Effector CD8-positive, alpha-beta T cell (primary cell): ENCODE measurements at places on chromosomes 5 and 9.

DNA sequence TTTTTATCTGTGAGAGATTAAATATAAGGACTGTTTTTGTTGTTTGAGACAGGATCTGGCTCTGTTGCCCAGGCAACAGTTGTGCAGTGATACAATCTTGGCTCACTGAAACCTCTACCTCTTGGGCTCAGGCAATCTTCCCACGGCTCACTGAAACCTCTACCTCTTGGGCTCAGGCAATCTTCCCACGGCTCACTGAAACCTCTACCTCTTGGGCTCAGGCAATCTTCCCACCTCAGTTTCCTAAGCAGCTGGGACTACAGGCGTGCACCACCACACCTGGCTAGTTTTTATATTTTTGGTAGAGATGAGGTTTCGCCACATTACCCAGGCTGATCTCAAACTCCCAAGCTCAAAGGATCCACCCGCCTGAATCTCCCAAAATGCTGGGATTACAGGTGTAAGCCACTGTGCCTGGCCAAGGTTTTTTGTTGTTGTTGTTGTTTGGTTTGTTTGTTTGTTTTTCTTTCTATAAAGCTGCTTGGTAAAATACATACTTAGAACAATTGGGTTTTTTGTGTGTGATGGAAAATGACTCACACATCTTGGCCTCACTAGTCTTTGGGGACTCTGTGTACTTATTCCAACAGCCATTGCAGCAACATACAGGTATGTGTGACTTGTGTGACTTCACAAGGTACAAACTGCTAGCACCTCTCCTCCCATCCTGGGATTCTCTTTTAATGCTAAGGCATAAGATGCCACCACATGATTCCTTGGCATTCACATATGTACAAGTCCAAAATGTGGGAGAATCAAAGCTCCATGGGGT lies 36.5 kb upstream of the RASA1 start:
- no peak for DNase-seq

GRCh38 chr9:97543561-97543960 lies 42.1 kb downstream of the TMOD1 start:
- no peak for DNase-seq

GRCh38 chr5:158256096-158256495 lies 397.2 kb upstream of the CLINT1 start:
- DNase-seq = no peak

GRCh38 chr5:170201311-170201710 lies 31.5 kb upstream of the C5orf58 start:
- no peak for DNase-seq

GRCh38 chr5:146793709-146794108 lies 84.8 kb downstream of the PPP2R2B start:
- DNase-seq = no peak

GRCh38 chr5:42131081-42131480 lies 206.0 kb downstream of the FBXO4 start:
- DNase-seq = no peak

- DNase-seq = no peak
Measured at GRCh38 chr9:79054500-79054899, 517.3 kb upstream of the TLE4 start.

- DNase-seq = no peak
Measured at GRCh38 chr9:68749579-68750159, 44.6 kb downstream of the PIP5K1B start.

DNA sequence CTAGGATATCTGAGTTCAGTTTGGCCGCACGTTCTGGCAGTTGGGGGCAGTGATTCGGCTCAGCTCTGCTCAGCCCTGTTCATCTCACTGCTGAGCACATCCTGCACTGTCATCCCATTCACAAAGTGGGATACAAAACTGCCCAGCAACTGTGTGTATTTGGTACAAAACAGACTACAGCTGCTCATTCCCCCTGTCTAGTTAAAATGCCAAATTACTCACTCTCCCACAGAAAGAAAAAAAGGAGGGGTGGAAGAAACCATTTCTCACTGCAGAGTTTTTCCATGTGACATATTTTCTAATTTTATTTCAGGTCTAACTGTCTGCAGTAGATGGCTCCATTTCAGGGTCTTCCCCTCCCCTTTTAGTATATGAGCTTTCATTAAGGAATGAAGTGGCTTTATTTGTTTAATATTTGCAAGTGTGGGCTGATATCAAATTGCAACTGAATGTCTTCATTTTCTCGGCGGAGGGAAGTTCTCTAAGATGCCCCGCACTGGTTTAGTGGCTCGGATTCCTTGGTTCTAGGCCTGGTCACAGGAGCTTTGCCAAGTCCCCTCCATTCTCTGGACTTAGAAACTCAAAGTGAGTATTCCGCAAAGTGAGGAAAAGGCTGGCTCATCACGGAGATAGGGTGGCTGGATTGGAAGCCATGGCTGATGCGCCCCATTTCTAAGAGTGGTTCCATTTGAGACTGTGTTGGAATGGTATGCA lies 14.7 kb downstream of the COL15A1 start:
- DNase-seq = no peak

DNA sequence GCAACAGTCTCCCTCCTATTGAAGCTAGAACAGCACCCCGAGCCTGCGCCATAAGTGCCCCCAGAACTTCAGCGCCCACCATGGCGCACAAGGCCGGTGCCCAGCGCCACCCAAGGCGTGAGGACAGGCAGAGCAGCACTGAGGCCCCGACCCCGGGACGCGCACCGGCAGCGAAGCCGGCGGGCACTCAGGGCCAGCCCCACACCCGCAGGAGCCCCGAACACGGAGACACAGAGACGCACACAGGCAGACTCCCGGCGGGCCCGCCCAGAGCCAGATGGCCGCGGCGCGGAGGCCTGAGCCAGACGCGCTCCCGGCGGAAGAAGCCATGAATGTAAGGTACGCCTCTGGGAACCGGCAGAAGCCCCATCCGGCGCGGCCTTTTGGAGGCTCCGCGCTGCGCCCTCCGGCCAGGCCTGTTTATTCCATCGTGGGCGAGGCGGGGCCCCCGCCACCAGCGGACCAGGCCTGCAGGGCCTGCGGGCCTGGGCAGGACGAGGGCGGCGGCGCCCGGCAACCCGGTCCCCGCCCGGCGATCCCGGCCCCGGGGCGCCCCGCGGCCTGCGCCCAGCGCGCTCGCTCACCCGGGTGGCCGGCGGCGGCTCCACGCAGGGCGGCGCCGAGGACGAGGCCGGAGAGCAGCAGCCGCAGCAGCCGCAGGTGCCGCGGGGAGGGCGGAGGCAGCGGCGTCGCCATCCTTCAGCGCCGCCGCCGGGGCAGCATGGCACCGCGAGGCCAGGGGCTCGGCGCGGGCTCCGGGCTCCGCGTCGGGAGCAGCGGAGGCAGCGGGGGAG lies 486 bp downstream of the NPDC1 start:
- no peak for DNase-seq

DNA sequence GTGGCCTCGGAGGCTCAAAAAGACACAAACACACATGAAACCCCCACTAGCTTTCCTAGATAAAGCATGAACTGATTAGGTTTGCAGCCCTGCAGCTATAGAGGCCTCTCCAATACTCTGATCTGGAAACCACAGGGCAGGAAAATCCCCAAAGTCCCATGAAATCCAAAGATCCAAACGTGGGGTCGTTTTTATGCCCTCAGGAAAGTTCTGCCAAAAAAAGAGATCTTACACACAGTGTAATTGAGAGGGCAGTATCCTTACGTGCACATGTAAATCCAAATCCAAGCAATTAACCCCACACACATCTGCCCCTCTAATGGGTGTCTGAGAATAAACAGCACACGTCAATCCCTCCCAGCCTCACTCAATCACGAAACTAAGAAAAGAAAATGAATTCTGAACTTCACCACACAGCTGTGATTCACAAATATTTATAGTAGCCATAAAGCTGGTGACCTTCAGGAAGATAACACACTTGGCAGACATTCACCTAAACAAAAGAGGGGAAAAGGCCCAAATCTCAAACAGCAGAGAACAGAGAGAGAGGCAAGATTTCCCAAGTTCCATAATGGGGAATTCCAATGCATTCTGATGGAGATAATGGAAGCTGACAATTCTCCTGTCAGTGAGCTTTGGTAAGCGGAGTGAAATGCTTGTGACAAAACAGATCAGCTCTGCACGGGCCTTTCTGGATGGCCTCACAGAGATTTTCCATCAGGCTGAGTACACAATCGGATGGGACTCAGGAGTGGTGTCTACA lies 114.2 kb downstream of the SEMA5A start:
- no peak for DNase-seq

GRCh38 chr5:127754259-127754658 lies 51.1 kb downstream of the CCDC192 start:
- no peak for DNase-seq

DNA sequence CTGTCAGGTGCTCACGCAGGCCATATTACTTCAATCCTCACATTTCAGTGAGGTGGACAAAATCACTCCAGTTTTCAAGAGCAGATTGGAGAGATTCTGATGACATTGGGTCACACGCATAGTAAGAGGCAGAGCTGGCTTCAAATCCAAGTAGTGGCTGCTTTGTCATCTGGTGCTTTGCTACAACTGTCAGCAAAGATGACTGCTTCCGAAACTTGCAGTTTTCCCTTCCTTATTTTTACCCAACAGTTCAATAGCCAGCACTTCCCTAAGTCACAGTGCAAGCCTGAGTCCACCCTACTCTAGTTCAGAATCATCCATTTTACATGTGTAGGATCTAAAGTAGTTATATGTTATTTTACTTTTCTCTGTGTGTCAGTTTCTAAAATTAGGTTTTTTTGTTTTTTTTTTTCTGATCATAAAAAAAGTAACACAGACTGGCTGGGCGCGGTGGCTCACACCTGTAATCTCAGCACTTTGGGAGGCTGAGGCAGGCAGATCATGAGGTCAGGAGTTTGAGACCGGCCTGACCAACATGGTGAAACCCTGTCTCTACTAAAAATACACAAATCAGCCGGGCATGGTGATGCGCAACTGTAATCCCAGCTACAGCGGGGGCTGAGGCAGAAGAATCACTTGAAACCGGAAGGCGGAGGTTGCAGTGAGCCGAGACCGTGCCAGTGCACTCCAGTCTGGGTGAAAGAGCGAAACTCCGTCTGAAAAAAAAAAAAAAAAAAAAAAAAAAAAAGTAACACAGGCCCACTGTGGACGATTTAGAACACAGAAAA lies 49.6 kb downstream of the ANKDD1B start:
- no peak for DNase-seq

DNA sequence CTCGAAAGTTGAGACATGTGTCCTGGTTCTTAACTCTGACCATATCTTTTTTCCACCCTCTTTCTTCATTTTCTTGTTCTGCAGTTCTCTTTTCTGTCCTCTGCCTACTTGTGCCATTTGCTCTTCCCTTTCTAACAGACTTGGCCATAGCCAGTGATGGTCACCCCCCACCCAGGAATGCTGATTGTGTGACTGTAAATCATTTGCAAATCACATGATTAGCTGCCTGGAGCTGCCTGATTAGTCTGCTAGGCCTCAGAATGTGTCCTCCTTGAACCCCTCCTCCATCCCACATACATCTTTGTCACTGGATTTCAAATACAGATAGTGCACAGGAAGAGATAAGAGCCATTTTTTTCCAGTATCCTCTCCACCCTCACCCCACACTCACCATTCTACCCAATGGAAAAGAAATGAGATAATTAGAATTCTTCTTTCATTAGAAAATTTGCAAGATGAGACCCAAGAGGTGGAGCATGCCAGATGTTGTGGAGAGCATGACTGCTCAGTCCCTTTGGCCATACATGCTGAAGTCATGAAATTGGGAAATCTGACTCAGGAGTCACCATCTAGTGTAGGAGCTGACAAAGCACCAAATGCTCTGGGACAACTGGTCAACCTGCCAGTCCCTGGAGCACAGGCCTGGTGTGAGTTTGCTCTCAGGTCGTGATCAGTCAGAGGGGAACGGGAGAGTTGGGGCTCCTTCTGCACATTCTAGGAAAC lies 538.2 kb downstream of the CCDC171 start:
- DNase-seq = no peak

GRCh38 chr5:28398185-28398584 lies 1359.8 kb upstream of the CDH9 start:
- DNase-seq = no peak

DNA sequence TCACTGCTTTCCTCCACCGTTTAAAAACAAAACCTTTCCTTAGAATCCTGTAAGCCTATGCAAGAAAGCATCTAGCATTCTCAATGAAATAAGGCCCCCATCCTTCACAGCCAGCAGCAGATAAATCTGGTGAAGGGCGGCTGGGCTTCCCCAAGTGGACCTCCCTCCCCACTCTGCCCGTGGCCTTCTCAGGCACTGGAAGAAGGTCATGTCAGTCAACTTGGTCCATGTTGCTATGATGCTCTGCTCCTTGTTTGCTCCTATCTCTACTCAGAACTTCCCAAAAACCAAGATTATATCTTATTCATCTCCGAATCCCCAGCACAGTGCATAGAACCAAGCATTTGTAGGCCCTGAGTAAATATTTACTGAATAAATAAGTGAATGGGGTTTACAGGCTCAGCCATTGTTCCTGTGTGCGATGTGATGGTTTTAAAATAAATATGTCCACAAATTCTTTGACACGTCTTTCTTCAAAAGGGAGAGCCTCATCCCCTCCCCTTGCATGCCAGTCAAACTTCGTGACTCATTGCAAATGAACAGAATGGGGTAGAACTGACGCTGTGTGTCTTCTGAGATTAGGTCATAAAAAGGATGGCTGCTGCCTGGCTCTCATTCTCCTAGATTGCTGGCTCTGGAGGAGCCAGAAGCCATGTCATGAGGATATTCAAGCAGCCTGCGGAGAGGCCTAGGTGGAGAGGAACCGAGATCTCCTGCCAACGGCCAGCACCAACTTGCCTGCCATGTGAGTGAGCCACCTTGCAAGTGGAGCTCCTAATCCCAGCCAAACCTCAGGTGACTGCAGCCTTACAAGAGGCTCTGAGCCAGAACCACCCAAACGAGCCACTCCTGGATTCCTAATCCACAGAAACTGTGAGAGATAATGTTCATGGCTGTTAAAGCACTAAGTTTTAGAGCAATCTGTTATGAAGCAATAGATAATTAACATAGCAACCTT lies 70.5 kb downstream of the MED27 start:
- DNase-seq = no peak

DNA sequence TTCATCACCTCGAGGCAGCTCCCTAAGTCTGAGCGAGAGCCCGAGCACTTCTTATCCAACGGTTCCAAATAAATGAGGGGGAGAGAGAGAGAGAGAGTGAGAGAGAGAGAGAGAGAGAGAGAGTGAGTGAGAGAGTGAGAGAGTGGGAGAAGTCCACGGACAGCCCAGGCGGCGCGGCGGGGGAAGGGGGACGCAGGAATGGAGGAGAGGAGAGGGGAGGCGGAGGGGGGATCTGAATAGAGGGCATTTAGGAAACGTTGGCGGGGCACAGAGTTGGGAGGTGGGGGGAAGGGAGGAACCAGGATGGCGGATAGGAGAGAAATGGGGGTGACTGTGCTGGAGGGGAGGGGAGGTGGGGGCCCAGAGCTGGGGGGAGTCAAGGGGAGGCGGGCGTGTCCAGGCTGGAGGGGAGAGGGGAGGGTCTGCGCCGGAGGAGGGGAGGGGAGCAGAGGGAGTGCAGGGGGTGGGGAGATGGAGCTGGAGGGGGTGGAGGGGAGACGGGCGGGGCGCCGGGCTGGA lies 398 bp upstream of the BASP1 start:
- DNase-seq = no peak

DNA sequence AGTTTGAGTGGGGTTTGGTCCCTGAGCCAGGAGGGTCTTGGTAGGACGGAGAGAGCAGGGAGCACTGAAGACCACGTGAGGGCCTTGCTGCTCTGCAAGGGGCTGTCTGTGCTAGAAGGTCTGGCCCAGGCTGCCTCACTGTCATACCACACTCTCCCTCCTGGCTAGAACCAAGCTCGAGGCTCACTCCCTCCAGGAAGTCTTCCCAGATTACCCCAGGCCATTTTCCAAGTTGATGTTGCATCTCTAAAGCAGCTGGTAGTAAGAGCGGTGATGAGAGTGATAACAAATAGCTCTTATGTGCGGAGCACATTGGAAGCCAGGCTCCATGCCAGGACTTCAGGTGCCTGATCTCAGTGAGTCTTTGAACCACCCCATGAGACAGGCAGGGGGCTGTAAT lies 6.6 kb downstream of the MYMK start:
- no peak for DNase-seq
